ENCODE measurements at places on chromosomes 16 and 17.

- no peak for DNase-seq
These were observed 103.4 kb downstream of the ZNF778 start for GRCh38 chr16:89320782-89321501.

GRCh38 chr16:63323722-63324705, 1287.8 kb upstream of the CDH8 start:
- DNase-seq: no peak

DNA sequence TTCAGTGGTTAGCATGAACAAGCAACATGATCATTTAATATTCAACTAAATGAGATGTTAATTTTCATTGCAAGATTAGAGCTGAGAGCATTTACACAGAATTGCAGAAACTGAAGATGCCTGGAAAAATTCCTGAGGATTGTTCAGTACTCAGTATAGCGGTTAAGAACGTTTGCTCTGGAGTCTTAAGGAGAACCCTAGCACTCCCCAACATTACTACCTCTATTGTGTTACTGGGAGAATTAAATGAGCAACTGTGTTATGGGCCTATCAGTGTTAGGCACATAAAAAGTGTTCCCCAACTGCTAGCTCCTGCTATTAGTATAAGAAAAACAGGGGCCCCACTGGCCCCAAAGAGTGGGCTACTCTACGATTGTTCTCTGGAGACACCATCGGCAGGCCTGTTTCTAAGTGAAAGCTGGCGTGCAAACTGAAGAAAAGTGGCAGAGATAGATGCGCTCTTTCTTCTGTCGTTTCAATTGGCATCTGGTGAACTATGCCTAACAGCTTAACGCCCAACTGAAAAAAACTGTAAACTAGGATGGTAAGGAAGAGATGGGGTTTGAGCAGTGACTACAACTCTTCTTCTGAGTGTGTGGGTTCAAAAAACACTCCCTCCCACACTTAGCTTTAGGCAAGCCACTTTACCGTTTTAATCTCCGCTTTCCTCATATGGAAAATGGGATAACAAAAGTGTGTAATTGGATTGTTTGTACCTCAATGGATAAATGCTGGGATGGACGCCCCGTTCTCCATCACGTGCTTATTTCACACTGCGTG, 1.3 kb downstream of the CDR2 start:
- DNase-seq: no peak

- no peak for DNase-seq
These were observed 19.3 kb downstream of the CD2BP2 start for GRCh38 chr16:30335598-30336474.

- DNase-seq: no peak
These were observed 16.3 kb downstream of the IRF8 start for GRCh38 chr16:85915125-85915845.

GRCh38 chr17:32596628-32597027, 109.8 kb downstream of the CDK5R1 start:
- DNase-seq: no peak

- DNase-seq: no peak
These were observed 16.4 kb downstream of the PLCD3 start for GRCh38 chr17:45115871-45116270.

DNA sequence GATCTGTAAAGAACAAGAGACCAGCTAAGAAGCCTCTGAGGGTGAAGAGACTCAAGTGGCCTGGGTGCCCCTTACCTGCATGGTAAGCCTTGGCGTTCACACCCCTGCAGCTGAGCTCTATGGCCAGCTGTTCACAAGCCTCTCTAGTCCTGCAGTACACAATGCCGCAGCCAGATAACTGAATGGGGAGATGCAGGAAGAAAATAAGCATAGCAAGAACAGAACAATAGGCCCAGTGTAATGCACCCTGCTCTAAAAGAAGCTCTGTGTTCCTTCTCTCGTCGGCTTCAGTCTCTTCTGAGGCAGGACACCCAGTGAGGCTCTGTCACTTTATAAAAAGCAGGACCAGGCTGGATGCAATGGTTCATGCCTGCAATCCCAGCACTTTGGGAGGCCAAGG, 5.4 kb downstream of the RECQL5 start:
- DNase-seq: no peak

DNA sequence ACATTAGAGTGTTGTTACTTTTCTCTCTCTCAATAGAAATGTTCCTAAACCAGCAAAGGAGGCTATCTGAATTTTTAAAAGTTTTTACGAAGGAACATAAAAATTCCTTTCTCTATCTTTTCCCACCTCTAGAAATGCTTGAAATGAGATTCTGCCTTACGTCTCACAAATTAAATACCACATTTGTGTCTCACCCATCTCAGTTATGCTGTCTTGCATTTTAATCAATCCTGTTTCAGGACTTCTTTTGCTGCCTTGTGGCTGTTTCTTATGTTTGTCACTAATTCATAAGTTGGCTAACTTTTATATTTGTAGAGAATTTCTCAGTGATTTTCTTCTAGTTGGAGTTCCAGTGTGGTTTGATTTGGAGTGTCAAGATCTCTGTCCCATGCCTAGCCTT, 3.5 kb downstream of the OMG start:
- DNase-seq: no peak

DNA sequence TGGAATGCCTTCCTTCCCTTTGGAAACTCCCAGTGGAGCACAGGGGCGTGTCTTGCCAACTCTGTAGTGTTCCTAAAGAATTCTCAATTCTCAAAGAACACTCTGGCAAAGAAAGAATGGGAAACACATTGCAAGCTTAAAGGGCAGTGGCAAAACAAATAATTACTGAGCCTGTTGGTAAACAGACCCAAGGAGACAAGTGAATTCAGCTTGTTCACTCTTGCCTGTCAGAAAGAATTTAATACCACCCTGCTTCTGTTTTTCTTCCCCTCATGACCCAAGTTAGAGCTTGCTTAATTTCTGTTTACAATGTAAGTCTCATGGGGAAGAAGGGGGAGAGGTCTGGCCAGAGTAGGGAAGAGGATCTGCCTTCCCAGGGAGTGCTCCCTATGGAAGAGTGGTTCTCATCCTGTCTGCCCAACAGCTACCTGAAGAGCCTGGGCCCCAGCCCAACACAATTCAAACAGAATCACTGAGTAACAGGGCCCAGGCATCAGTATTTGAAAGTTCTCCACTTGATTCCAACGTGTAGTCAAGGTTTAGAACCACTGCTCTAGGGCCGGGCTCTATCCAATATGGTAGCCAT, 386.0 kb downstream of the SLC39A11 start:
- no peak for DNase-seq

DNA sequence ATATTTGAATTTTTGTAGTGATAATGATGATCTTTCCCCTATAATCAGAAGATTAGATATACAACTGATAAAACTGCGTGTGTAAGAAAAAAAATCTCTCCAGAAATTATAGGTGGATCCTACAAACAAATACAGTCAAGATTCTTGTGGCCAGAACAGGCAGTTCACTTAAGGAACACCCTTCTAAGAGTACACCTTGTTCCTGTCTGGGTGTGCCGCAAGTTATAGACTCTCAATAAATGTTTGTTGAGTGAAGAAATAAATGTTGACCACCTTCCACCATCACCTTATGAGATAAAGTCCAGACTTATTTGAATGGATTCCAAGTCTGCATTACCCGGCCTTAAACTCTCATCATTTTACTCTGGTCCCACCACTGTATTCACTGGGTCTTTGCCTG, 45.7 kb upstream of the SCNN1B start:
- DNase-seq: no peak

GRCh38 chr17:61416540-61417363, 17.1 kb downstream of the TBX2 start:
- peak; percentile 89 for DNase-seq

DNA sequence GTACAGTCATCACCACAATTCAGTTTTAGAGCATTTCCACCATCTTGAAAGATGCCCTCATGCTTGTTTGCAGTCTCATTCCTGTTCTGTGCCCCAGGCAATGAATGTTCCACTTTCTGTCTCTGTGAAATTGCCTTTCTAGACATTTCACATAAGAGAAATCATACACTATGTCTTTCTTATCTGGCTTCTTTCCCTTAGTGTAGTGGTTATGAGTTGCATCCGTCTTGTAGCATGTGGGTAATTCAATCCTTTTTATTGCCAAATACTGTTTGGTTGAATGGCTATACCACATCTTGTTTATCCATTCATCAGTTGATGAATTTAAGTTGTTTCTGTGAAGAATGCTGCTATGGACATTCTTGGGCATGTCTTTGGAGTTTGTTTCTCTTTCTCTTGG, 132.5 kb upstream of the PLCG2 start:
- no peak for DNase-seq

- no peak for DNase-seq
These were observed 634.8 kb downstream of the KCNJ2 start for GRCh38 chr17:70804161-70804560.

GRCh38 chr17:680529-680928, 34.1 kb downstream of the VPS53 start:
- no peak for DNase-seq

DNA sequence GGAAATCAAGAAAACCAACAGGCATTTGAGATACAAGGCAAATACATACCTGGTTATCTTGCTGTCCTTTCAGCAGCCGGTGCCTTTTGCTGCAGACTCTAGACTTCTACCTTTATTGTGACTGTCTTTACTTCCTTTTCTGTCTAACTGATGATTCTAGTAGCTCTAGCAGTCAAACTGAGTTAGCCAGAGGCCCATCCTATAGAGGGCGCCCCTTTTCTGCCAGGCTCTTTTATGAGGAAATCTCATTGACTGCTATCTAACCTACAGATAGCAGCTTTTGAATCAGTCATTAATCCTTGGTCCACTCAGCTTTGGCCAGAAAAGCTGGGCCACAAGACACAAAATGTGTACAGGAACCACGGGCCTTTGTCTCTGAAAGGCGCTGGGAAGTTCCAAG, 87.5 kb upstream of the WSB1 start:
- no peak for DNase-seq

GRCh38 chr16:86377251-86378022, 132.9 kb upstream of the FOXF1 start:
- DNase-seq: no peak

DNA sequence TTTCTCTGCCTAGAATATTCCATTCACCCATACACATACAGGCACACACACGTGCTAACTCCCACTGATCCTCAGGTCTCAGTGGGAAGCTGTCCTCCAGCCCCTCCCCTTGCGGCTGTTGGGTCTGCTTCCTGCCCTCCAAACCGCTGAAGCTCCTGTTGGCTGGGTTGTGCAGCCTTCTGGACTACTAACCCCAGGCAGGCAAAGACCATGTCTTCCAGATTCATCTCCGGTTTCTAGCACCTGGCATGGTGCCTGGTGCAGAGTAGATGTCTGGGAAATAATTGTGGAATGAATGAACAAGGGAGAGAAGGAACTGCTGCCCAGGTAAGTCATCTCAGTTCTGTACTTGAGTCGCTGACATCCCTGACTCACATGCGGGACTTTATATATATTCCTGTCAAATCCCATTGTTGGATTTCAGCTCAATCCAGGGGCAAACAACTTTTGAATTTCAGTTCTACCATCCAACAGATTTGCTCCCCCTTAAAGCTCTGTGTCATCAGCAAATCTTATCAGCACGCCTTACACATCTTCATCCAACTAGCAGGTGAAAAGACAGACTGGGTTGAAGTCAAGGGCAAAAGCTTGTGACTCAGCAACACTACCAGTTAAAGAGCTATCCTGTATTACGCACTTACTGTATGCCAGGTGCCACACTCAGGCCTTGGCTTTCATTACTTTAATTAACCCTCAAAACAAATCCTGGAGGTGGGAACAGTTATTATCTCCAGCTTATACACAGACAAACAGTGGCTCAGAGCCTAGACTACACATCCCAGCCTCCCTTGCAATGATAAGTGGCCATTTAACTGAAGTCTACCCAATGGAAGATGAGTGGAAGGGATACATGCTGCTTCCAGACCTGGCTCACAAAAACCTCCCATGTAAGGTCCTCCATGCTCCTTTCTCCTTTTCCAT, 51.1 kb downstream of the SRCIN1 start:
- no peak for DNase-seq

GRCh38 chr16:3880623-3881498, at the start of gene CREBBP:
Gene CREBBP, minus strand, starts transcription at chr16:3880713. Its CDS starts 797 bp downstream, at chr16:3879916.
- peak; percentile 81 for DNase-seq

GRCh38 chr16:54216268-54216667, 70.3 kb downstream of the IRX3 start:
- peak; percentile 20 for DNase-seq

GRCh38 chr16:28573738-28574718, 20.3 kb downstream of the SGF29 start:
- no peak for DNase-seq

DNA sequence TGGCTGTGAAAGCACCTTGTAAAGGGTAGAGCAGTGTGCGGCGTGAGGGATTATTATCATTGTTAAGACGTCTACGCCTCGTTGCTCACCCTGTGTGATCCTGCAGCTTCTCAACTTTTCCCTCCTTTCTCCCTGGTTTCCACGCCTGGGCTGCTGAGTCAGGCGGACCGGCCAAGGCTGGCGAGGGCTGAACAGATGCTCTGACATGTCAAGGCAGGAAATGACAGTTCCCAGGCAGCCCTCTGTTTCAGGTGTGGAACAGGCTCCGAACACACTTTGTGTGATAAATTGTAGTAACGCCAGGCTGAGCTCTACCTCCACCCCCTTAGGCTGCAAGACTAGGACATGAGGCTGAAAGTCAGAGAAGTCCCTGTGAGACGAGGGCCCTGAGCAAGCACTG, 46.0 kb upstream of the TBX2 start:
- DNase-seq: no peak

- DNase-seq: no peak
These were observed 267.3 kb downstream of the MAP2K4 start for GRCh38 chr17:12287953-12288352.

- DNase-seq: no peak
These were observed 63.1 kb downstream of the BANP start for GRCh38 chr16:88014252-88014781.

GRCh38 chr17:15650741-15651582, 31.5 kb upstream of the FBXW10B start:
- no peak for DNase-seq

GRCh38 chr17:74252211-74252610, 21.8 kb upstream of the DNAI2 start:
- no peak for DNase-seq

- no peak for DNase-seq
These were observed 28.7 kb downstream of the CALB2 start for GRCh38 chr16:71387045-71387871.

GRCh38 chr17:4604111-4604644, 19.8 kb downstream of the SMTNL2 start:
- peak; percentile 60 for DNase-seq

GRCh38 chr17:43546319-43547188, at the start of gene ETV4:
Gene ETV4, minus strand, starts transcription at chr17:43546340. Its CDS starts 723 bp downstream, at chr17:43545617.
- DNase-seq: peak; percentile 89

DNA sequence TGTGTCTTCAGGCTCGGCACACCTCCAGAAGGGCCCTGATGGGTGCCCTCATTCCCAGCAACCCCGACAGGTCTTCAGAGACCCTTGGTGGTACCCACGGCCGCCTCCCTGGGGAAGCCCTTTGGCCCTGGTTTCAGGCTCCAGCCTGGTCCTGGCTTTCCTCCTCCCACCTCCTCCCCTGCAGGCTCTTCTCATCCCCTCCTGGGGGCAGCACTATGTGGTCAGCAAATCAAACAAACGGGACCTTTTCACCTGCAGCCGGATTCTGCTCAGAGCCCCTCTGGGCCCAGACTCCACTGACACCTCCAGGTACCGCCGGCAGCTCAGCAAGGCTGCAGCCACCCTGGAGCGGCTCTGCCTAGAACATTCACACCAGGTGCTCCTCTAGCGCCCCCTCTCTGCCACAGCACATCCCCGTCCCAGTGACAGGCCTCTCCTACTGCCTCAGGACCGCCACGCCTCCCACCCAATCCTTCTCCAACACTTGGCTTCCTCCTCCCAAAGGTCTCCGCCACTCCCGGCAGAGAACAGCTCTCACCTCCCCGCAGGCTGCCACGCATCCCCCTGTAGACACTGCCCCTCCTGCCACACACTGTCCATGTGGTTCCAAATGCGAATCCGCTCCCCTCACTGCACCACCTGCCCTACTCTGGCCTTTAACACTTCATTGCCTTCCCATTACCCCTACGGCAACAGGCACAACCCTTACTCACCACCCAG, 12.0 kb downstream of the CORO7 start:
- peak; percentile 33 for DNase-seq

Measured in uterus (tissue), 4 donors.